ENCODE measurements at places on chromosomes 7 and 10.

GRCh38 chr10:67612577-67613537 lies 83.1 kb downstream of the CTNNA3 start:
- DNase-seq = peak; percentile 39

DNA sequence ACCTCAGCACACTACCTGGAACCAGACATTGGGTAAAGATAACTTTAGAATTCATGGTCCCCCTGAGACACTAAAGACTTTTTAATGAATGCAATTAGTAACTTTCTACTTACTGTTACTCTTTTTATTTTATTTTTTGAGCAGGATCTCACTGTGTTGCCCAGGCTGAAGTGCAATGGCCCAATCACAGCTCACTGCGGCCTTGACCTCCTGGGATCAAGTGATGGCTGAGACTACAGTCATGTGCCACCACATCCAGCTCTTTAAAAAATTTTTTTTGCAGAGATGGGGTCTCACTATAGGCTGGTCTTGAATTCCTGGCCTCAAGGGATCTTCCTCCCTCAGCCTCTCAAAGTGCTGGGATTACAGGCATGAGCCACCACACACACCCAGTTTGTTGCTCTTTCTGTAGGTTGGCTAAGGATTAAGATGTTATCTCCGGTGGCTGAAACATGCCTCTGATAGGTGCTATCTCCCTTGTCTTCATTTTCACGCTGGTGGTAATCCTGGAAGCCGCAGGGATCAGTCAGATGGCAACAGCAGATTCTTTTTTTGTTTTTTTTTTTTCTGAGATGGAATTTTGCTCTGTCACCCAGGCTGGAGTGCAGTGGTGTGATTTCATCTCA lies 128.3 kb downstream of the TCF7L2 start:
- no peak for DNase-seq

DNA sequence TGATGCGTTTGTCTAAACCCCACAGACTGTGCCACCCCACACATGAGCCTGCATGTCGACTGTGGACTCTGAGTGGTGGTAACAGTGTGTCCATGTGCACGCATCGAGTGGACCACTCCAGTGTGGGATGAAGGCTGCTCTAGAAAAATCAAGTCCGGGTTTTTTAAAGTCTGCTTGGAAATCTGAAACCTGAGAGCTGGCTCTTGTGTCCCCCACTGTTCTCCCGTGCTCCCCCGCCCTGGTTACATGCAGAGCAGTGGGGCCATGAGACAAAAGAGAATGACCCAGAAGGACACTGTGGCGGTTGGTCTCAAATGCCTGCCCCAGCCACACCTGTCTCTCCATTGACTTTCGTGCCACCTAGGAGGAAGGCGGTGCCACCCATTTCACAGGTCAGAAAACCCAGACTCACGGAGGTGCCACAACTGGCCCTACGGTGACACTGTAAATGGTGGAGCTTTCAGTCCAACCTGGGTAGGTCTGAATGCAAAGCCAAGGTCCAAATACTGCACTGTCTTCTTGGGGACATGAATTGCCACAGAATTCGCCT lies 27.3 kb upstream of the PWWP2B start:
- no peak for DNase-seq

DNA sequence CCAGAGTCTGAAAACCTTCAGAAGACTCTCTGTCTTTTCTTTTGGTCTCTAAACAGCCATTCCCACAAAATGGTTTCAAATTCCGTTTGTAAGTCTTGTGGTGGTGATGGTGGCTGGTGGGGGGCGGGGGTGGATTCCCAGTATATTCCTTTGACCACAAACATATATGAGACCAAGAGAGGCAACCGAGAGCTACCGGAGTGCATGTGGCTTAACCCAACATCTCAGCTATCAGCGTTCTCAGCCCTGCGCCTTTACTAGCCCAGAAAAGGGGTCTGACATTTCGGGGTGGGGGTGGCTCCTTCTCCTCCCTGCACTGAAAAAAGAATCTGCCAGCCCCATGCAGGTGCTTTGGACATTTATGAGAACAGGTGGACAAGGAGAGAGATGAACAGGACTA lies 621.1 kb downstream of the ACTR3B start:
- no peak for DNase-seq

GRCh38 chr10:84097787-84098353 lies 41.4 kb upstream of the GHITM start:
- peak; percentile 41 for DNase-seq

DNA sequence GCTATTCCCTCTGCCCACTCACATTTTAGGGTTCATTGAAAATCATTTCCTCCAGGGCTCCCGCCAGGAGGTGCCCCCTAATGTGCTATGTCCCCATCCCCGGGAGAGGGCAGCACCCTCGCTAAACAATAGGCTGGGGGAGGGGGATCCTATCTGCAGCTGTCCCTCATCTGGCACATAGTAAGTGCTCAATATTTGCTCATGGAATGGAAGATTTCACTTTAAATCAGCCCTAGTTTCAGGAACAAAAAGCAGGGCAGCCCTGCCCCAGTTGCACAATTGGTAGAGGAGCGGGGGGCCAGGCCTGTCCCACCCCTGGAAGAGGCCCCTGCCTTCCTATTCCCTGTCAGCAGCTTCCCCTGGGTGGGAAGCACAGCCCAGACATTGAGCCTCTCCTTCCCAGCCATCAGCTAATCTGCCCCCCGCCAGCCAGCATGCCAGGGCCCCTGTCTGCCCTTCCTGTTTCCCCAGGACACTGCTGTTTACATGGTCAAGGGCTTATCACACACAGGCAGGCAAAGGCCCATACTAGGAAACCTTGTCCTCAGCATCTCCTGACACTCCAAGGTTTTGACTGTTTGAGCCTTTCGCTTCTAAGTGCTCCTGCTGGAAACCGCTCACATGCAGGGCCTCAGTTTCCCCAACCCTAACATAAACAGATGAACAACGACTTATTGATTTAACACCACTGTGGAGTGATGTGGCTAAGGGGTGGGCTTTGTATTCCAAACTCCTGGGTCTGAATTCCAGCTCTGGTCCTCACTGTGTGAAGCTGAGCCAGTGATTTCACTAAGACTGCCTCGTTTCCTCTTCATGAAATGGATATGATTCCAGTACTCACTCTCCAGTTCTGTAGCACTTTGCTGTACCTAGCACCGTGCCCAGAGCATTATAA lies 130.7 kb upstream of the ZMIZ1 start:
- peak; percentile 65 for DNase-seq

GRCh38 chr7:127833641-127834040 lies 181.6 kb downstream of the SND1 start:
- DNase-seq = peak; percentile 60

- DNase-seq = peak; percentile 18
These were observed 67.9 kb upstream of the SRRM3 start for GRCh38 chr7:76133839-76134238.

DNA sequence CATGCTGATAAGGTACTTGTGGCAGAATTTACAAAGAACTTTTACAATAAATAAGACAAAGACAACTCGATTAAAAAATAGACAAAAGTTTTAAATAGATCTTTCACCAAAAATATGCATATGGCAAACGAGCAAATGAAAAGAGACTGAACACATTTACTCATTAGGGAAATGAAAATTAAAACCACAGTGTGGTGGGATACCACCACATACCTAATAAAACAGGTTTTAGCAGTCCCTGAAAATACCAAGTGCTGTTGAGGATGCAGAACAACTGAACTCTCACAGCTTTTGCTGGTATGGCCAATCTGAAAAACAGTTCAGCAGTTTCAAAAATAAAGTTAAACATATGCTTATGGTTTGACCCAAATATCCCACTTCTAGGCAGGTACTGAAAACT lies 205.4 kb upstream of the ADO start:
- no peak for DNase-seq

GRCh38 chr10:4196183-4196582 lies 411.2 kb upstream of the KLF6 start:
- DNase-seq = no peak

DNA sequence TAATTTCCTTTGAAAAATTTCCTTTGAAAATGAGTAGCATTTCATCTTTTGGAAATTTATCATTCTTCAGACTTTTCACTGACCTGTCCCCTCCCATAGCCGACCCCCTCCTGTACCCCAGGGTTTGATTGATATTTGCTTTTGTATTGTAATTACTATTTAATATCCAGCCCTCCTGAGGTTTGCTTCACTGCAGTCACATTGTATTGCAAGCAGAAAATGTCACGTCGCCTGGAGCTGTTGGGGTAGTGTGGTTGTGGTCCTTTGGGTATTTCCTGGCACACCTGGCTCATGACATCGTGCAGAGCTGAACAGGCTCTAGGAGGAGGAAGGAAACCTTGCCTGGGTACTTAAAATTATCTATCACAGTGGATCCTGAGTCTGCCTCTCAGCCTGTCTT lies 116.1 kb downstream of the INSYN2A start:
- DNase-seq = no peak

DNA sequence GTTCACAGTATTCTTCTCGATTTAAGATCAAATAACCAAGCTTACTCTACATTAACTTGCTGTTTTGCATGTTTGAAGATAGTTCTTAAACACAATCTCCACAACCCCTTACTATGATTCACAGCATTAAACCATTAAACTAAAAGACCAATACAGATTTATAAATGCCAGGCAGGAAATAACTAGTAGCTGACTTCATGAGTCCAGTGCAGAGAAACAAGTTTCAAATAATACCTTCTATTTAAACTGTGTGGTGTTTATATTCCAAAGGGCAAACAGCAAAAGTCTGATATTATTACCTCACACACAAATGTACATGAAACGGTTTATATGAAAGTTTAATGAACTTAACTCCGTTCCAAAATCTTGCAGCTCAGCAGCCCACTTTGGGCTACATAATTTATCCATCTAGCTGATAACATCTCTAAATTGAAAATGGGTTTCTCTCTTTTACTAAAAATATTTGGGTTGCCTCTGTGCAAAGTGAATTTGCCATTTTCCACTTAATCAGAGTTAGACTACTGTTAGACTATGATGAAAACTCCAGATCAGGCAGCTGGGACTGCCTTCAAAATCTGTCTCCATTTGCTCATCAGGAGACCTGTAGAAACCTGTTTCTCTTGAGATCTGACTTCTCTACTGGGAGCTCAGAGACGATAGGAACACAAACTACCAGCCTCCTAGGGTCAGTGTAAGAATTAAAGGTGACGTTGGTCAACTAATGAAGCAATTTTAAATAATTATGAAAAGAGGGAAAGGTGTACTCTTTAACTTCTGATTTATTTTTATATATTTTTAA lies 287.3 kb downstream of the FZD1 start:
- no peak for DNase-seq

DNA sequence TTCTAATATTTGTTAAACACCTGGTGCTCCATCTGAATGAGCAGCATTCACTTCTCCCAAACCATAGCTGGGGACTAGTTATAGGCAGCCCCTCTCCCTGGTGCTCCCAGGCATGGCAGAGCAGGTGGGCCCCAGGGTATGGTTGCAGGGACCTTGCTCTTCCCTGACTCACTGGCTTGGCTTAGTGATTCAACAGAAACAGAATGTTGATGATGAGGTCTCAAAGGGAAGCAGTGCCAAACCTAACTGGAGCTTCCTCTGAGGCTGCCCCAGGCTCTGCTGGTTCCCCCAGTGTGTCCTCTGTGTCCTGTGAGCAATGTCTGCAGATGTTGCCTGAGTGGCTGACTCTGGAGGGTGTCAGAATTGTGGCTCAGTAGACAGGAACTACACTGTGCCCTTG lies 3.7 kb downstream of the GPR26 start:
- DNase-seq = no peak

GRCh38 chr7:41029072-41029499 lies 673.8 kb downstream of the INHBA start:
- no peak for DNase-seq

GRCh38 chr7:10315881-10316280 lies 657.8 kb upstream of the PHF14 start:
- no peak for DNase-seq

- peak; percentile 99 for DNase-seq
These were observed 50.4 kb upstream of the NFE2L3 start for GRCh38 chr7:26101361-26102151.

- DNase-seq = no peak
These were observed 23.0 kb downstream of the BZW2 start for GRCh38 chr7:16668978-16669377.

DNA sequence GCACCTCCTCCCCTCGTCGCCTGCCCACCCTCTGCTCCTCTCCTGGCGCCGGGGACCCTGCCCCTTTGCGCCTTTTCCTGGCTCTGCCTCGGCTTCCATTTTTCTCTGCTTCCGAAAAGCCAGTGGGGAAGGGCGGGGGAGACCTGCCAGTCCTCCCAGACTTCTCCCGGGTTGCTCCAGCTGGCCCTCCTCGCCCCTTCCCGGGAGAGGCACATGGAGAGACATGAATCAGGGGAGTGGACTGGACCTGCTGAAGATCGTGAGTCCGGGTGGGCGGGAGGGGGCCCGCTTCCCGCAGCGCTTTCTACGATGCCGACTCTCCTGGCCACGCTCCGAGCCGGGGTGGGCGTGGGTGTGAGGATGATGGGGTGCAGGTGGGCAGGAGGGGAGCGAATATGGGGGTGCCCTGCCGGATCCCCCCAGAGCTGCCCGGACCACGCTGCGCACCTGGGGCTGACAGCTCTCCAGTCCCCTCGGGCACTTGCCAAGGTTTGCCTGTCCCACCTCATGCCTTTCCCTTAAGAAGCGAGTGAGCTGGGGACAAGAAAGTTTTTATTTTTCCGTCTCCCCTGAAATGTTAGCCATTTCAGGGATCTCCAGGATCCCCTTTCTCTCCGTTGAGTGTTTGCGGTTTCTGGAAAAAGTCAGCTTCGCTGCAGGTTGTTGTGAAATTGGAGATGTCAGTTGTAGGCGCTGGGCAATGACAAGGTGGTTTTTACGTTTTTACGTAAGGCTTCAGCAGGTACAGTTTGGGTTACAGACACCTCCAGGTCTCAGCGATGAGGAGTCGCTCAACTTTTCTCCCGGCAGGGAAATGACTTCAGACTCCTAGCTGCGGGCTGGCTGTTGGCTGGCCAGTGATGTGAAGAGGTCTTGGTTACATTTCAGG lies 977 bp downstream of the CACNB2 start:
- DNase-seq = no peak

- DNase-seq = peak; percentile 14
These were observed 985 bp upstream of the ETV1 start for GRCh38 chr7:13990319-13990983.

- no peak for DNase-seq
These were observed 117.3 kb downstream of the SLC25A13 start for GRCh38 chr7:96204601-96205000.

- no peak for DNase-seq
These were observed 59.6 kb upstream of the CELF2 start for GRCh38 chr10:10958041-10958440.

GRCh38 chr7:81415181-81415580 lies 354.7 kb downstream of the HGF start:
- no peak for DNase-seq

GRCh38 chr10:132563485-132564248 lies 26.1 kb downstream of the INPP5A start:
- DNase-seq = peak; percentile 93

- DNase-seq = no peak
These were observed 119.1 kb downstream of the PHTF2 start for GRCh38 chr7:77917500-77918262.

GRCh38 chr10:109922976-109923921 lies at the start of gene XPNPEP1:
XPNPEP1 (minus strand) TSS chr10:109923511; CDS start chr10:109923433, 78 bp downstream.
- peak; percentile 88 for DNase-seq

GRCh38 chr10:34758447-34758996 lies 56.6 kb downstream of the PARD3 start:
- peak; percentile 77 for DNase-seq

Measured in NB4 (cell line).